ENCODE measurements at places on chromosomes 2 and 18.

GRCh38 chr2:171741189-171741588 lies 53.9 kb downstream of the DYNC1I2 start:
- DNase-seq: no peak

- no peak for DNase-seq
Observed at GRCh38 chr2:38202713-38203445, 126.9 kb upstream of the CYP1B1 start.

DNA sequence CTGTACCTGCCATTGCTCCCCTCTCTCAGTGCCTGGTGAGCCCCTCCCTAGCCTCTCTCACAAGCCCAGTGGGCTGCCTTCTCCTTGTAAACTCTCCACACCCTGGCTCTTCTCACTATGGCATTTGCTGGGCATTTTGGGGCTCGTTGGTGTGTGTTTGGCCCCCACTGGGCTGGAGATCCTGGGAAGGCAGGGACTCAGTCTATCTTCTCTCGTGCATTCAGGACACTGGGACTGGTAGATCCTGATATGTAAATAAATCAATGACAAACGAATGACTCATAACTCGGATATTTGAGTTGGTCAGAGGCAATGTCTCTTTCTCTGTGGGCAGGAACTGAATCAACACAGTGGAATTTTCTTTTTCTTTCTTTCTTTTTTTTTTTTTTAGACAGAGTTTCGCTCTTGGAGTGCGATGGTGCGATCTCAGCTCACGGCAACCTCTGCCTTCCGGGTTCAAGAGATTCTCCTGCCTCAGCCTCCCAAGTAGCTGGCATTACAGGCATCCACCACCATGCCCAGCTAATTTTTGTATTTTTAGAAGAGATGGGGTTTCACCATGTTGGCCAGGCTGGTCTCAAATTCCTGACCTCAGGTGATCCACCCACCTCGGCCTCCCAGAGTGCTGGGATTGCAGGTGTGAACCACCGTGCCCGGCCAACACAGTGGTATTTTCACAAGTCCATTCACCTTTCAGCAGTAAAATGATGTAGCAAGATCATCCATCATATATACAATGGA lies 144.6 kb upstream of the SPRED2 start:
- DNase-seq: no peak

GRCh38 chr2:136067459-136067858 lies 50.5 kb downstream of the CXCR4 start:
- DNase-seq: no peak

- DNase-seq: peak; percentile 67
Observed at GRCh38 chr2:233912691-233913423, 4.3 kb upstream of the TRPM8 start.

DNA sequence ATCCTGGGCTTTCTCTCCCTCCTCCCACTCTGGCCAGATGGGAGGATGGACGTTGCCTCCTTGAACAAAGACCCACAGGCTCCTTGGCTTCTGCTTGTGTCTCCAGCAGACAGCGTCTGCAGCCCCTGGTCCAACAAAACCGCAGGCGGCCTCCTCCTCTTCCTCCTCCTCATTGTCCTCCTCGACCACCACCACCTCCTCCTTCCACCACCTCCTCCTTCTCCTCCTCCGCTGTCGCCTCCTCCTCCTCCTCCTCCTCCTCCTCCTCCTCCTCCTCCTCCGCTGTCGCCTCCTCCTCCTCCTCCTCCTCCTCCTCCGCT lies 45.7 kb upstream of the ALPP start:
- no peak for DNase-seq

DNA sequence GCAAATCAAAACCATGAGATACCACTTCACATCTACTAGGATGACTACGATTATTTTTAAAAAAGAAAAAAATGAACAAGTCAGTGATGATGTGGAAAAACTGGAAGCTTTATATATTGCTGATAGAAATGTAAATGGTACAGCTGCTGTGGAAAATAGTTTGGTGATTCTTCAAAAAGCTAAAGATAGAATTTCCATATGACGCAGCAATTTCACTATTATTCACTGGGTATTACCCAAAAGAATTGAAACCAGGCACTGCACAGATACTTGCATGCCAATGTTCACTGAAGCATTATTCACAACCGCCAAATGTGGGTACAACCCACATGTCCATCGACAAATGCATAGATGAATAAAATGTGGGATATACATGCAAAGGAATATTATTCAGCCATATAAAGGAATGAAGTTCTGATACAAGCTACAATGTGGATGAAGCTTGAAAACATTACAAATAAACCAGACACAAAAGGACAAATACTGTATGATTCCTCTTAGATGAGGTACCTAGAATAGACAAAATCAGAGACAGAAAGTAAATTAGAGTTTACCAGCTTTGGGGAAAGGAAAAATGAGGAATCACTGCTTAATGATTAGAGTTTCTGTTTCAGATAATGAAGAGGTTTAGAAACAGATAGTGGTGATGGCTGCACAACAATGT lies 11.1 kb downstream of the RTTN start:
- DNase-seq: no peak
